Foreskin melanocyte (primary cell): ENCODE measurements at places on chromosomes 1 and 21.

DNA sequence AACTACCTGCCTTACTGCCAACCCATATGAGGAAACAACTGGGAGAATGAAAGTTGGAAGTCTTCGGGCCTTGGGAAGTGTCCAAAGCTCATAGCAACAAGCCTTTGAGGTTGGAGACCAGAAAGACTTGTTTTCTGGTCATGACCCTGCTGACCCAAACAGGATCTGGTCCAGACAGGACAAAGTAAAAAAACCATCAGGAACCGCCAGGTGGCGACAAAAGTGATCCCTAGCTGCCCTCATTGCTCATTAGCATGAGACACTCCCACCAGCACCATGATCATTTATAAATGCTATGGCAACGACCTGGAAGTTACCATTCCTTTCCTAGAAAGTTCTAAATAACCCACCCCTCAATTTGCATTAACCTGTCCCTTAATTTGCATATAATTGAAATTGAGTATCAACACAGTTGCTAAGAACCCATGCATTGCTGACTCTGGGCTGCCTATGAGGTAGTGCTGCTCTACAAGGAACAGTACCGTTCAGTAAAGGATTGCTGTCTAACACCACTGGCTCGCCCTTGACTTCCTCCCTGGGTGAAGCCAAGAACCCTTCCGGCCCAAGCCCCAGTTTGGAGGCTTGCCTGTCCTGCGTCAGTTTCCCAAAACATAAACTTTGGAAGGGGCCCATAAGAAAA, 89.0 kb downstream of the URB2 start:
- DNase-seq, result peak; percentile 9

DNA sequence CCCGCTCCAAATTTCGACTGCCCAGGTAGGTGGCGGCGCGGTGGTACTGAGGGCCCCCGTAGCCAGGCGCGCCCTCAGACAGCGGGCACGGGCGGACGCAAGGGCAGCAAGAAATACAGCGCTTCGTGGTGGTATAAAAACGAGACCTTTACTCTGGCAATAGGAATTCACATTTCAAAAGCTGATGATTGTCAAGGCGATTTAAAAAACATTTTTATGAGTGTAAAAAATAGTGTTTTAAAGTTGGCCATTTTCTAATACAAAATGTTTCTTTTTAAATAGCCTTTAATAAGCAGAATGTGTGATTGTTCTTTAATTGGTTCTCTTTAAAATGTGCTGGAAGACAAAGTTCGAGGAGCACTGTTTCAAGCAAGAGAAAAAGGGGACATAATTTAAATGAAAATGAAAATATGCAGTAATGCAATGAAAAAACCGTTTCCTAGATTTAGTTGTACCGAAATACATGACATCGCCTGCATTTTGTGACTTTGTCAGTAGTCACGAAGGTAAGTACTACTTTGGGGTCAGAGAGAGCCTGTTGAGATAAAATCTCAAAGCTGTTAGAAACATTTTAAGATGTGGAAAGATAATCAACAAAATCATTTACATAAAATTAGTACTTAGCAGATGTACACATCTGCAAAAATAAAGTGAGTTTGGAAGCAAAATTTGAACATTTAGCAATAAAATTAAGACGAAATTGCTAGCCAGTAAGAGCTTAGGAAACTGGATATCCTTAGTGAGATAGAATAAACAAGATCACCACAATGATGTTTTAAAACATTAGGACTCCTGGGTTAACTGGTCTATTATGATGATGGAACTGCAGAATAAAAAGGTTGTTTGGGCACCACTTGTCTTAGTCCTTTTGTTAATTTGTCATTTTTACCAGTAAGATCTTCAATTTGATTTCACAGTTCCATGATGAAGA, 1.1 kb upstream of the PSMG1 start:
- DNase-seq, result no peak

- peak; percentile 85 for DNase-seq
Observed at GRCh38 chr1:91622616-91623015, 122.0 kb downstream of the CDC7 start.

DNA sequence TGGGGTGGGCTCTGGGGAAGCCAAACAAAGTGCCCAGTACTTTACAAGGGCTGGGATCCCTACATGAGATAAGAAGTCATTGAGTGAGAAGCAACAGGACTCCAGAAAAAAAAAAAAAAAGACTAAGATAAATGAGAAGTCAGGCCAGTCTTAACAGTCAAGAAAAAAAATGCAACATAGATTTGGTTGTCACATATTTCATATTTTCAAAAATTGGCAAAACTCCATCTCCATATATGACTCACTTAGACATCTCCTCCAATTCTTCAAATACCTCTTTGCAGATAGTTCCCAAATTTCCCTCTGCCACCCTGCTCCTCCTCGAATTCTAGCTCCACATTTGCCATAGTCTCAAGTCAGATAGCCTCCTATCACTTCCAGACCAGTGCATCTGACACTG, 20.9 kb upstream of the SIPA1L2 start:
- no peak for DNase-seq

GRCh38 chr1:107727866-107728265, 237.1 kb downstream of the VAV3 start:
- no peak for DNase-seq

DNA sequence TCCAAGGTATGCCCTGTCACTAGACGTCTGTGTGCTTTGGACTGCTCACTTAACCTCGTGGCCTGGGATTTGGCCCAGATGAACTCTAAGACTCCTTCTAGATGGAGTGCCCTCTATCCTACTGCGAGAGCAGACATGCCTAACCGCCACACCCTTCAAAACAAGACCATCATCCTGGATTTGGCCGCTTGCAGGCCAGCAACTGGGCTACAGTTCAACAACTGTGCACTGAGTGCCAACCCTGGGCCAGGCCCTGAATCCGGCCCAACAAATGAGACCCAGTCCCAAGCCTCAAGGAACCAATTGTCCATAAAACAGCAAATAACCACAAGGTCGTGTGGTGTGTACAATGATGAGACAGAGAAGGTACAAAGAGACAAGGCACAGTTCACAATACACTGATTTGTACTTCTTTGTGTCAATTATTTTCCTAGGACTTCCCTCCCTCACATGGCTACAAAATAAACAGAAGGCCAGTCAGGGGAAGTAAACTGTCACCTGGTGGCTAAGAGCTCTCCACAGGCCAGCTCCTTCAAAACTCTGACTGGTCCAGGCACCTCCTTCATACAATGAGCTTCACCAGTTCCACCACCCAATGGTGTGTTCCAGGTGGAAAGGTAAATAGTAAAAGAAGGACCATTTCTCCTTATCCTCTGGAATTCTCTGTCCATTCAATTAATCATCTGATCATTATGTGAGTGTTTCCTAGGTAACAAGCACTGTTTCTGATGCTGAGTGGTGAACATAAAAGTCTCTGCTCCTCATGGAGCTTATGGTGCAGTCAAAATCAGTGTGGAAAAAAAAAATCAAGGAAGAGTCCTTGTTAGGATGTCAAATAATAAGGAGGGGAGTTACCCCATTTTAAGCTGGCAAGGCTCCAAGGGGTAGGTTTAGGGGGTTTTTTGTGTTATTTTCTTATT, 60.4 kb downstream of the CAPZB start:
- DNase-seq, result no peak

DNA sequence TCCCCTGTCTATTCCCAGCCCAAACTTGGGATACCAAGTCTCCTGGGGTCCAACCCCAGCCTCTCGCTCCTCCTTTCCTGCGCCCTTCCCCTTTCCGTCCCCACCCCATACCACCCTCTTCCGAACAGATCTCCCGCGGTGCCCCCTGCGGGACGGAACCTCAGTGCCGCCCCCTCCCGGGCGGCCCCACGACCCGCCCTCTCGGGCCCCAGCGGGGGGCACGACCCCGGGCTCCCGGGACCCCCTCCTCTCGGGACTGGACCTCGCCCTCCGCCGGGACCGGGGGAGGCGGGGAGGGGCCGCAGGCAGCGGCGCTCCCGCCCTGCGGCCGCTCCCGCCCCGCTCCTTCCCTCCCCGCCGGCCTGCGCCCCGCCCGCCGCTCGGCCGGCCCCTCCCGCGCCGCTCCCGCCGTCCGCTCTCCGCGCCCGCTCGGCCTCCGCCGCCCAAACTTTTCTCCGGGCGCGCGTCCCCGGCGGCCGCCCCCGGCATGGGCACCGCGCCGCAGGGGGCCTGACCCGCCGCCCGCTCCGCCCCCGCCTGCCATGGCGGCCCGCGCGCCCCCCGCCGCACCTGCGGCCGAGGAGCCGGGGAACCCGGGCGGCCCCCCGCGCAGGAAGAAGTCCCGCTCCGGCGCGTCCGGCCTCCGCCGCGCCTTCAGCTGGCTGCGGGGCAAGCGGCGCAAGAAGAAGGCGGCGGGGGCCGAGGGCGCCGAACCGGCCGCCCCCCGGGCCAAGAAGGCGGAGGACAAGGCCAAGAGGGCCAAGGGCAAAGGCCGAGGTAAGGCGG, 39.0 kb upstream of the SYNC start:
- DNase-seq, result no peak

- no peak for DNase-seq
Observed at GRCh38 chr1:65146908-65147423, 1.0 kb upstream of the AK4 start.

DNA sequence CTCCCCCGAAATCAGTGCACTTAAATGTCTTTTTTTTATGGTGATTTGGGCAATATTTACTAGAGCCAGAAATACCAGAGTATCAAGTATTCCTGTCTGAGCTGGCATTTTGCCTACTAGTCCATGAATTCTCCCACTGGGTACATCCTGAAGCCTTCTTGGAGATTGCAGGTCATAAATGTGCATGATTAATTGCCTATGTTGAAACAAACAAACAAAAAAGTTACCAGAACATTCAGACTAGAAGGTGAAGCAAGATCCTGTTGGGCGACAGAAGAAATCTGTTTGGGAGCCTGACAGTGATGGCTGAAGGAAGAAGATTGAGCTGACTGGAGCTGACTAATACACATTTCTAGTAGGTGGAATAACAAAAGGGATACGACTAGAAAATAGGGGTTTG, 127.4 kb upstream of the NRIP1 start:
- DNase-seq, result no peak

DNA sequence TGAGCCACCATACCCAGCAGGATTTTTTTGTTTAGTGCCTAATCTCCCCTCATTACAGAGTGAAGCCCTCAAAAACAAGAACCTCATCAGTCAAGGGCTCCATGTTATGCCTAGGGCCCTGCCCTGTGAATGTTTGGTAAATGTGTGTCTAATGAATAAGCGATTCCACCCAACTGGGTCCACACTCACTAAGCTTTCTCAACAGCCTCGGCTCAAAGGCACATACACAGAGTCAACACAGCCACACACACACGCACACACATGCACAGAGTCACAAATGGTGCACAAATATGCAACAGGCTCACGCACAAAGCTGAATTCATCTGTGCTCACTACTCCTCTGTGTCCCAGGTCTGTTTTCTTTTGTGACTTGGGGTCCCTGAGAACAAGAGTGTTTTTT, 11.7 kb upstream of the SYNC start:
- no peak for DNase-seq

DNA sequence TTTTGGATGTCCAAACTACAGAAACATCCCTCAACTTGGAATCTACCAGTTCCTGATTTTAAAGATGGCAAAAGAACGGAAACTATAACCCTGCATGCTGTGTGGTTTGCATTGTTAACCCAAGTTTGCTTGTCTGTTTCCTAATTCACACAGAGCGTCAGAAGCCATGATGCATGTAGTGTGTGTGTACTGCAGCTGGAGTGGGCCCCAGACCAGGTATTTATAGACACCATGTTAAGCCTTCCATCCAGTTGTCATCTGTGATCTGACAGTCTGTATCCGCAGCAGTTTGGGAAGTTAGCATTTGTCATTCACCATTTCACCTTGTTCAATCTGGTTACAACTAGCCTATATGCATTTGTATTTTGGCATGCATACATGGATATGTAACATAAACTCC, 27.7 kb upstream of the PLEKHM2 start:
- no peak for DNase-seq

- no peak for DNase-seq
Observed at GRCh38 chr1:201088395-201088794, 23.8 kb downstream of the CACNA1S start.

- DNase-seq, result no peak
Observed at GRCh38 chr1:192969091-192969490, 90.1 kb downstream of the UCHL5 start.

- DNase-seq, result no peak
Observed at GRCh38 chr21:39197448-39198233, 14.4 kb upstream of the PSMG1 start.

DNA sequence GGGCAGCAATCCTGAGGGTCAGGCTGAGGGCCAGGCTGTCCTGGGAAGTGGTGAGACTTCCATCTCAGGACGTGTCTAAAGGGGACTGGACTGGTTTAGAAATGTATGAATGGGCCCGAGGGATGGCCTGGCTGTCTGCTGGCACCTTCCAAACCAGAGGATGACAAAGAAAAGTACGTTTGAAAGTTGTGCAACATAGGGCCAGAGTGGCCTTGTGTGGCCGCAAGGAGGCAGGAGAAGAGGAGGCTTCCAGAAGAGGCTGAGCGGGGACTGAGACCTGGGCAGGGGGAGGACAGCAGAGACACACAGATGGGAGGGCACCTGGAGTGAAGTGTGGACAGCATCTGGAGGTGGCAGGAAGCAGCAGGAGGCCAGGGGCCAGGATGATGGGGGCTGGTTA, 2.6 kb upstream of the SYTL1 start:
- DNase-seq, result no peak

- no peak for DNase-seq
Observed at GRCh38 chr1:18266391-18266790, 158.8 kb downstream of the IGSF21 start.

GRCh38 chr1:61740751-61741700, 1.3 kb upstream of the PATJ start:
- DNase-seq, result peak; percentile 44

GRCh38 chr1:174569240-174569639, 121.5 kb downstream of the GPR52 start:
- no peak for DNase-seq

- peak; percentile 55 for DNase-seq
Observed at GRCh38 chr21:42621166-42621818, 32.1 kb upstream of the PDE9A start.

GRCh38 chr1:225754940-225755641, 22.5 kb upstream of the SRP9 start:
- no peak for DNase-seq
